ENCODE measurements at places on chromosomes 6 and 20. TPM values are rescaled to one million over a fixed set of nuclear protein-coding genes. Genes with fewer than 3 reads are reported as not detected.

The CENPQ gene
- total RNA-seq = 15.5 TPM

The MRAP2 gene
- 8.3 TPM for total RNA-seq

DNA sequence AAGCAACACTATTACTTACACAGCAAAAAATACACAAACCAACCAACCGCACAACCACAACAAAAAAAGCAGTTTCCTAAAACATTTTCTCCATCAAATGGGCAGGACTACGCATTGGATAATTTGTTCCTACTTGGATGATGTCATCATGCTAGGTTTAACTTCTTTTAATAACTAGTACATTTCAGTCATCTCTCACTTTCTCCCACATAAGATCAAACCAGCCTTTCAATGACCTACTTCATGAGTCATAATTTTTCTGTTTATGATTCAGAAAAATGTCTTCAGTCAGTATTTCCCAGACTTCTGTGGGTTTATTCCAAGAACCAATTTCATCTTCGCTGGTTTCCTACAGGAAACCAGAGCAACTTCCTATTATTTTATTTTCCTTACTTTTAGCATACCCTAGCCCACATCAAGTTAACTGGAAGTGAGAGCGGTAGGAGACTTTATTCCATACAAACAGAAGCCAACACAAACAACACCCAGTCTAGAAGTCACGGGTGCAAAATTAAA lies 134.2 kb downstream of the GMDS start:
- H3K36me3 ChIP-seq = no peaks in the 10 kb centered on the region
- H3K27me3 ChIP-seq = no peaks in the 10 kb centered on the region
- no peaks in the 10 kb centered on the region for H3K4me1 ChIP-seq
- no peak overlapping the region for H3K27ac ChIP-seq
- no peak for DNase-seq
- H3K4me3 ChIP-seq = no peak overlapping the region

DNA sequence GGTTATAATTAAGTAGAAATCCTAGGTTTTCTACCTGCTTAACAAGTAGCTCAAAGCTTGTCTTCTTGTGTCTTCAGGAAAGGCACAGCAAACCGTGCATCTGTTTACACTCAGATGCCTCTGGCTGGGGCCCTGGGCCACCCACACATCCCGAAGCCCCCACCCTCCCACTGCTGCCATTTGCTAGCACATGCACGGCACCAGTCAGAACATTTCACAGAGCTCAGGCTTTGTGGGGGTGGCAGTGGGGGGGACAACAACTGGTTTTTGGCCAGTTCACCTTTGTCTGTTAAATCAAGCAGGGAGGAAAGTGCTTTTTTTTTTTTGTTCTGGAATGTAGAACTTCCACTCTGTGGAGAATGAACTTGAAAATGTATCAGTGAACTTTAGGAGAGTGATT lies 77.7 kb downstream of the LINC00237 start:
- no peaks in the 10 kb centered on the region for H3K27me3 ChIP-seq
- no peak for DNase-seq
- H3K4me1 ChIP-seq = no peaks in the 10 kb centered on the region
- no peak overlapping the region for H3K4me3 ChIP-seq

DNA sequence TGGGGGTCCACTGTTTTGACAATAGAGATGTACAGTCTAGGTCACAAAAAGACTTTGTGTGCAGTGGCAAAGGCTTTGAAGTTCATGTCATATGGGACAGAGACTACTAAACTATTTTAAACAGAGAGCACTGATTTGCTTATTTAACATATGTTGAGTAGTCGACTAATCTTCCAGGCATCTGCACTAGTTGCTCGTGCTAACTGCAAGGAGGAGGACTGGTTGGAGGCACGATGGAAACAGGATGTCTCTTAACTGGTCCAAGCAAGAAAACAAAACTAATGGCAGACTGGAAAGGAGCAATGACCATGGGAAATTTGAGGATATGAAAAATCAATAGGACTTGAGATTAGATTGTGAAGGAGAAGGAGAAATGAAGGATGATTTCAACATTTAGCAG lies 28.5 kb upstream of the ERVFRD-1 start:
- no peaks in the 10 kb centered on the region for H3K4me1 ChIP-seq
- no peak overlapping the region for H3K27ac ChIP-seq
- no peak for DNase-seq
- H3K4me3 ChIP-seq = no peak overlapping the region
- H3K27me3 ChIP-seq = no peaks in the 10 kb centered on the region
- H3K36me3 ChIP-seq = peaks cover 4% of the 10 kb centered on the region

DNA sequence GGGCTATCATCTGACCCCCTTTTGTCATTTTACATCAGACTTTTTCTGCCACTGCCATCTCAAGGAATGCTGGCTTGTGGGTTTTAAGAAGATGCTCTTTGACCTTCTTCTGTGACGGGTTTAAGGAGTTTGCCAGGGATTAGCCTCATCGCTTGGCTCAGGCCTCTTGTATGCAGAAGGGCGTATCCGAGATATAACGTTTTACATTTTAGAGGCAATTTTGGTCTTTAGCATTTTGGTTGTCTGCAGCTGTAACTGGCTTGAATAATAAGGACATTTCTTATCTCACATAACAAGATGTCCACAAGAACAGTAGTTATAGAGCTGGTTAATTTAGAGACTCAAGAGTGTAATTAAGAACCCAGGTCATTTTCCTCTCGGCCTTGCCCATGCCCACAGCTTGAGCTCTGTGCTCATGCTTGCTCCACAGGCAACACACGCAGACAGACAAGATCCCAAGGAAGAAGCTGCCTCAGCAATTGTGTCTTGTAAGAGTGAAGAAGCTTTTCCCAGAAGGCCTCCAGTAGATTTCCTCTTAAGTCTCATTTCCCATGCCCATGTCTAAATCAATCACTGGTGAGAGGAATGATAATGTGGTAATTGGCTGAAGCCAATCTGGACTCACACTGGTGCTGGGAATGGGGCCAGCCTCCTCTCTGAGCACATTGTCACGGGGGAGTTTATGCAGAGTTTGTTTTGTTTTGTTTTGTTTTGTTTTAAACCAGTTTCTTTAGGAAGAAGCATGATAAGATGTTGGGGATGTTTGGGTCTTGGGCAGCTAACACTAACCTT lies 36.8 kb downstream of the PTCHD4 start:
- H3K27ac ChIP-seq = no peak overlapping the region
- DNase-seq = no peak
- H3K4me1 ChIP-seq = peaks cover 9% of the 10 kb centered on the region
- H3K36me3 ChIP-seq = no peaks in the 10 kb centered on the region
- no peak overlapping the region for H3K4me3 ChIP-seq
- H3K27me3 ChIP-seq = peaks cover 6% of the 10 kb centered on the region

GRCh38 chr6:55198715-55199114 lies 24.4 kb downstream of the HCRTR2 start:
- no peaks in the 10 kb centered on the region for H3K27me3 ChIP-seq
- no peak for DNase-seq
- peaks cover 4% of the 10 kb centered on the region for H3K4me1 ChIP-seq
- no peak overlapping the region for H3K4me3 ChIP-seq

DNA sequence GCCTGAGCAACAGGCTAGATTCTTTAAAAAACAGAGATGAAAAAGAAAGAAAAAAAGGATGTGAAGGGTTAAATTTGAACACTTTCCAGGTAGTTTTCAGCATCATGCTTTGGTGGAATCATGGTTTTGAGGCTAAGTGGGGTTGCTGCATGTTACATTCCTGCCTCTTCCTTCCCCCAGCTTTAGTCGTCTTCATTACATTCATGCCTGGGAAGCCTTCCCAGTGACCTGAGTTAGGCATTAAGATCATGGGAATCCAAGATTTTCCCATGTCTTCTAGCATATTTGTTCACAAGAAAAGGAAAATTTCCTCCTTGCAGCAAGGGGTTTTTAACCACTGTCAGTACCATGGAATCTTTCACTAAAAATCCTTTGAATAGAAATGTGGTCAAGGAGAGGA lies 12.0 kb downstream of the TPX2 start:
- no peak for DNase-seq
- H3K27me3 ChIP-seq = no peaks in the 10 kb centered on the region
- H3K4me1 ChIP-seq = no peaks in the 10 kb centered on the region
- H3K4me3 ChIP-seq = no peak overlapping the region
- H3K36me3 ChIP-seq = peaks cover 25% of the 10 kb centered on the region
- H3K27ac ChIP-seq = no peak overlapping the region

- no peak overlapping the region for H3K27ac ChIP-seq
- DNase-seq = no peak
- H3K4me3 ChIP-seq = no peak overlapping the region
- H3K36me3 ChIP-seq = no peaks in the 10 kb centered on the region
- H3K4me1 ChIP-seq = no peaks in the 10 kb centered on the region
Measured at GRCh38 chr6:65289491-65289890, 417.5 kb downstream of the EYS start.

DNA sequence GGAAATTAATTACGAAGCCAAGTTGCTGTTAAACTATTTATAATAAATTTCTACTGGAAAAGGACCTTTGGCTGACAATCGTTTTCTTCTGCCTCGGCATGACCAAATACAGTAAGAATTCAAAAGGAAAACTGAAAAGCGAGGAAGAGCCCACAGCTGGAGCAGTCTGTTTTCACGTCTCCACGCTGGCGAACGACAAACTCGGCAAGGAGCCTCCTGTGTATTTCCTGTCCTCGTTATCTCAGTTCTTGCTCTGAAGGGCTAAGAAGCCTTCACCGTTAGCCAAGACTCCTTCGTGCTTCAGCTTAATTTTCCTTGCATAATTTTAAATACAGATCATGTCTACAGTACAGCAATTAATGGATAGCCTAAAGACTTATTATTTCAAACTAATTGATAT lies 214.3 kb upstream of the PLCB4 start:
- peaks cover 2% of the 10 kb centered on the region for H3K36me3 ChIP-seq
- H3K27me3 ChIP-seq = no peaks in the 10 kb centered on the region
- no peak for DNase-seq

- no peaks in the 10 kb centered on the region for H3K27me3 ChIP-seq
- peaks cover 4% of the 10 kb centered on the region for H3K4me1 ChIP-seq
- H3K27ac ChIP-seq = no peak overlapping the region
- DNase-seq = no peak
Measured at GRCh38 chr6:142482249-142482648, 180.4 kb downstream of the ADGRG6 start.

DNA sequence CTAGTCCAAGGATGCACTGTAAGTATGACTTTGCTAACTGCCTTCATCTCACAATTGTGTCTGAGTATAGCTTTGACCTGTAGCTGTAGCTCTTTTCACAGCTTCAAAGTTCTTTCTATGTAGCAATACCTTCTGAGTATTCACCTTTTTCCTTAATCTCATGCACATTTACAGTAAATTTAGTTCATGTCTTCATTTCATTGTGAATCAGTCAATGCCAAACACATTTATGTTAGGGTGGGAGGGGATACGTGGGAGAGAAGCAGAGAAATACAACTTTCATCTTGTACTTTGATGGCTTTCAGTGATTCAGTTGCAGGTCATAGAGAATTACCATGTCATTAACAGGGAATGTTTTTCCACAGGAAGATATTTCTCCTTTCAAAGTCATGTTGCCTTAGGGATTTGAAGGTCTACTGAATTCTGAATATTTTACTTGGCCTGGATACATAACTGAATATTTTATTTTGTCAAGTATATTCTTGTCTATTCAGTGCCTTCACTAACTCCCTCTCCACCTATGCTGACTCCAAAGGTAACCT lies 119.2 kb downstream of the TINAG start:
- H3K27me3 ChIP-seq = no peaks in the 10 kb centered on the region
- no peak overlapping the region for H3K27ac ChIP-seq
- H3K36me3 ChIP-seq = no peaks in the 10 kb centered on the region
- H3K4me3 ChIP-seq = no peak overlapping the region
- H3K4me1 ChIP-seq = no peaks in the 10 kb centered on the region
